Adrenal gland (tissue), 19 donors: ENCODE measurements at places on chromosomes 7 and 10.

GRCh38 chr7:44290252-44290620, 35.2 kb downstream of the CAMK2B start:
- peak; percentile 8 for DNase-seq

DNA sequence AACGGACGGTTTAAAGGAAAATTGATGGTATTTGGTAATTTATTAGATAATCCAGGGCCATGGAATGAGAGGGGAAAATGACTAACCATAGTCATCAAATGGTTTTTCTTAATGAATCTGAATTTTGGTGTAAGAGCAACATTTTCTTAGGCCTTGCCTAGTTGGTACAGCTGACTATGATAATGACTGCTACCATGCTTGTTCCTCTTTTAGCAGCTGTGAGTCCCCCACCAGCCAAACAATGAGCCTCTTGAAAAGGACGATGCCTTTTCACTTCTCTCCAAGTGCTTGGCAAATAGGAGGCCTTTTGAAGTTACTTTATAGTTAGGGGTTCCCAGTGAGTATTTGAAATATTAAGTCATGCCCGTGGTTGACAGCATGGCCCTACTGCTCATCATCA, 53.0 kb downstream of the TRUB1 start:
- no peak for DNase-seq

DNA sequence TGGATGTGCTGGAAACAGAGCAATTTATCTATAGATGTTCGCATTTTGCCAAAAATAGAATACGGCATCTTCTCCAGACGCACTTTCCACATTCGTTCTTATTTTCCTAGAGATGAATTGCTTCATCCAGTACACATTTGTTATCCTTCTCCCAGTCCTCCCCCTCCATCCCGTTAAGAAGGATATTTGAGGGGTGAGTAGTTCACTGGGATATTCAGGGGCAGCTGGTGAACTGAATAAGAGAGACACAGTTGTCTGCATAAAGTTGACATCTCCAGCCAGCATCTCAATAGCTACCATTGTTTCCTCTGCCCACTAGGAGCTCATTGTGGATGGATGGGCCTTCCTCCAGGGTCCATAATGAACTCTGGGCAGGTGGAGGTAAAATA, 456.8 kb upstream of the NRP1 start:
- no peak for DNase-seq

DNA sequence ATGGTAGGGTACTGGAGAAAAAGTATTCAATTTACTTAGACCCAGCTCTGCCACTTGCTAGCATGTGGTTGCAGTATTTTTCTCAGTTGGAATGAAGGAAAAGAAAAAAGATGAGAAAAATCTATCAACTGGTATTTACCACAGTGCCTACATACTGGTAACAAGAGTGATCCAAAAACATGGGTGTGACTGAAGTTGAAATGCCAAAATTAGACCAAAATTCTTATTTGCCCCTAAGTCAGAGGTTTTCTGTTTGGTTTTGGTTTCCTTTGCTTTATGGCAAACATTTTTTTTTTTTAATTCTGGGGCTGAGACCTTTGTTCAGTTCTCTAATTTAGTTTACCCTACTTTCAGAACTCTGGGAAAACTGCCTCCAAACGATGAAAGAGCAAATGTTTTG, 12.3 kb downstream of the HYCC1 start:
- no peak for DNase-seq

DNA sequence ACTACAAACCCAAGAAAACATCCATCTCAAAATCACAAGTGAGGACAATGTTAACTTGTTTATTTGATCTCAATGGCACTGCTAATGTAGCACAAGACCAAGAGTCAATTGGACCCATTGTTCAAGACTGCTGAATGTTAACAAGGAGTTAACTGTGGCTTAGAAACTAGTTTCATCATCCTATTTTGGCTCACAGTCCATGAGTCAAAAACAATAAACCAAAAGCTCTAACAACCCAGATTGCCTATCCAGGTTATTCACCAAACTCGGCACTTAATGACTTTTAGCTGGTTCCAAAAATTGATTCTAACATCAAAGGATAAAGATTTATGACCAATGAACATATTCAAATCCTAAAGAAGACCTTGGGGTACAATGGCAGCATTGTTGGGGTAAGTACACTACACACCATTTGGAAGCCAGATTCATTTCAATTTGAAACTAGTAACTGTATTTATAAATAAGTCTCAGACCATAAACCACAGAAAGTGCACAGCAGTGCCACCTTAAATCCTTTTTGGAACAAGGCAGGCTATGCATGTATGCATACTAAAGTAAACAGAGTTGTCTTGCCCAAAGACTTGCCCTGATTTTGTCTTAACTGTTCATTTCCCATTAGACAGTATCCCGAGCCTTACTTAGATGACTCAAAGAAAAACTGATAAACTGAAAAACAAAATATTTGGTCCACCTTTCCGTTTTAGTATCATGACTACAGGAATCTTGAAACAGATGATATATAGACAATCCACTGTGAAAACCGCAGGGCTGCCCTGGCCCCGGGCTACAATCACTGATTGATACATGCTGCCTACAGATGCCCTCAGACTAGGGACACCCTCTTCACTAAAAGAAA, 84.5 kb downstream of the SRPK2 start:
- no peak for DNase-seq

GRCh38 chr7:99740573-99741440, 5.8 kb upstream of the CYP3A7 start:
- DNase-seq: peak; percentile 25

DNA sequence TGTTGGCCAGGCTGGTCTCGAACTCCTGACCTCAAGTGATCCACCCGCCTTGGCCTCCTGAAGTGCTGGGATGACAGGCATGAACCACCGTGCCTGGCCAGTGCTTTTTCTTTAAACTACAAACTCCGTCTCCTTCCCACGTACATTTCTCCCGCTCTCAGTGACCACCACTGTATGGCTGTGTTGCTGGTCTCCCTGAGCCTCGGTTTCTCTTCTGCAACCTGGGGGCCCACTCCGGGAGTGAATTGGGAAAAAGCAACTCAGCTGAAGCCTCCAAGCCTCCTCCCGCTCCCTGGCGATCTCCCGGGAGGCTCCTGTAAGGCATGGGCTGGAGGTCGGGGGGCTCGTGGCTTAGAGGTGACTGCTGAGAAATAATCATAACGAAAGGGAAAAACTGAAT, 136.3 kb downstream of the ELFN1 start:
- no peak for DNase-seq

- no peak for DNase-seq
These were observed 196.6 kb upstream of the TMEM196 start for GRCh38 chr7:19969859-19970493.

DNA sequence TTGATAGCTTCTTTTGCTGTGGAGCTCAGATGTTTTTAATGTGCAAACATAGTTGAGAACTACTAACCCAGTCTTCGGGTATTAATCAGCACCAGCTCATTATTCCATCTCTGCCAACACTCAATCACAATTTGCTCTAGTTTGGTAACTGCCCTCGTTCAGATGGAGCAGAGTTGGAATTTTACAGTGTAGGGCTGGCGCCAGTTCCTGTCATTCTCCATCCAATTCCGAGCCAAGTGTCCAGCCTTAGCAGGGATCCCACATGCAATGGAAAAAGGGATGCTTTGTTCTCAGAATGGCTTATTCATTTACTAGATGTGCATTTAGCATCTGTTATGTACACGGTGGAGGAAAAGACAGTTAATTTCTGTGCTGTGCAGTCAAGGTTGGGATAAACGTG, 504.5 kb upstream of the GALNT17 start:
- DNase-seq: no peak

DNA sequence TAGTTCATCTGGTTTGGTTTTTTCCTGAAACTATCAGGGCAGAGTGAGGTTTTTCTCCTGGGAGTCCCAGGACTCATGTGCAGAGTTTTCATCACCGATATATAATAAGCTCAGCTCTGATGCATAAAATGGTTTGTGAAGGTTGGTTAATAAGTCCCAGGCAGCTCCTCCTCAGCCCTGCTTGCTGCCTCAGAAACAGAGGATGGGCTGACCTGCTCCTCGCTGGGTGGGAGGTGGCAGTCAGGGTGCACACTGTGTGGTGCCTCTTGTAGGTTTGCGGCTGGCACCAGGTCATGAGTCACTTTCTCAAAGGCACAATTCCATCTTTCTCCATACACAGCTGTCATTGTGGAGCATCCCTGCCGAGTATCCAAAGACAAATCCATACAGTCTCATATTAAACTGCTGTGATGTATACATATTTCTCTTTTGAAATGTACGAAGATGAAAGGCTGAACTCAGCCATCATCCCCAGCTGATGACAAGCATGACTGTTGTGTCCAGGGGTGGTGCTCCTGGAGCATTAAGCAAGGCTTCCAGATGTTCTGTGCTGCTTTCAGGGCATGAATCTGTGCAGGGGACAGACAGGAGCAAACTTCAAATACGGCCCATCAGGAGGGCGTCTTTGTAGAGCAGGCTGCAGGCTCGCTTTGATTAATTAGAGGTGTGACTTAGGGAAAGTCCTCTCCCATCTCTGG, 125.7 kb upstream of the NPS start:
- DNase-seq: no peak

DNA sequence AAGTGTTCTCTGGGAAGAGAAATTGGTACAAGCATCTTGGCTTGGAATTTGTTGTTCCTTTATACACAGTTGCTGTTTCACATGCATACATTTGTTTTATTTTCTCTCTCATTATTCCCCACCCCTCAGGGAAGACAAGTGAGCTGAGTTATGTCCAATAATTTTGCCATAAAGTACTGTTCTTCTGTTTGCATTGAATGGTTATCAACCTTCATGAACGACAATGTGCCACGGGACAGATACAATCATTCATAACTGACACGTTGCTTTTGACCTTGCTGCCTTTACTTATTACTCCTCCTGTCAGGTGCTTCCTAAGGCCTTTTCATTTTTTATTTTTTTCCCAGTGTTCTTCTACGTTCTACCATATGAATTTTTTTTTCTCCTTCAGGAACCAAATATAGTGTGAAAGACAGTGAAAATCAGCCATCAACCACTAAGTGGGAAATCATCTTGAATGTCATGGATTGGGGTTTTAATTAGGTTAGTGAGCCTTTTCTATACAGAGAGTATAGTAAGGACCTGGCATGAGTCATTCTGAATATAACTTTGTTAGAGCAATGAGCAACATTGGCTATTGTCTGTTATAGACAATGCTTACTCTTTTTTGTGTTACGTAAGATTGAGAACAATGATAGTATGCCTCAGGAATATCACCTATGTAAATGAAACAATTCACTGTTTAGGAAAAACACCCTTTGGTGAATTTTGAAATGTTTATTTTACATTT, 383.2 kb downstream of the MALRD1 start:
- DNase-seq: no peak

- DNase-seq: no peak
These were observed 7.1 kb downstream of the SHH start for GRCh38 chr7:155804897-155805825.

- DNase-seq: no peak
These were observed 367.7 kb downstream of the PHF14 start for GRCh38 chr7:11341285-11341944.

GRCh38 chr10:75926763-75927162, 495.3 kb downstream of the LRMDA start:
- peak; percentile 43 for DNase-seq

- no peak for DNase-seq
These were observed 6.8 kb upstream of the ASB15 start for GRCh38 chr7:123594813-123595241.

DNA sequence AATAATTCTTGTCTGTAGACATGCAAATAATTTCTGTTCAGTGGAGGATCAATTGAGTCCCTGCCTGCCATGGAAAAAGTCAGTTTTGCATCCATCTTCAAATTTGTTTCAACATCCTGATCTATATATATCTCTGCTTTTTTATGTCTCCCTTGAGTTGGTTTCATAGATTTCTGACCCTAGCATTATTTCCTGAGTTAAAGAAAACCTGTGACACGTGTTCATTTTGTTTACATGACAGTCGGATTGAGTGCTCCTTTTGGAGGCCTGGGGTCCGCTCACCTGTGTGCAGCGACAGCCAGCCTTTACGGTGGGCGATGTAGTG, 674 bp downstream of the MRPS24 start:
- DNase-seq: no peak

DNA sequence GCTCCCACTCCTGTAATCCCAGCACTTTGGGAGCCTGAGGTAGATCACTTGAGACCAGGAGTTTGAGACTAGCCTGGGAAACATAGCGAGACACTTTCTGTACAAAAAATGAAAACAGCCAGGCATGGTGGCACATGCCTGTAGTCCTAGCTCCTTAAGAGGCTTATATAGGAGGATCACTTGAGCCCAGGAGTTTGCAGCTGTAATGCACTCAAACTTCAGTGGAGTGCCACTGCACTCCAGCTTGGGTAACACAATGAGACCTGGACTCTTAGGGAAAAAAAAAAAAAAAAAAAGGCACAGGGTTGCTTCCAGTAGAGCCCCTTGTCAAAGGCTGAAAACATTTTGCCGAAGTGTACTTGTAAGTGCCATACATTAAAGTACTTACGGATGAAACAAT, 195.3 kb downstream of the PHTF2 start:
- DNase-seq: no peak

DNA sequence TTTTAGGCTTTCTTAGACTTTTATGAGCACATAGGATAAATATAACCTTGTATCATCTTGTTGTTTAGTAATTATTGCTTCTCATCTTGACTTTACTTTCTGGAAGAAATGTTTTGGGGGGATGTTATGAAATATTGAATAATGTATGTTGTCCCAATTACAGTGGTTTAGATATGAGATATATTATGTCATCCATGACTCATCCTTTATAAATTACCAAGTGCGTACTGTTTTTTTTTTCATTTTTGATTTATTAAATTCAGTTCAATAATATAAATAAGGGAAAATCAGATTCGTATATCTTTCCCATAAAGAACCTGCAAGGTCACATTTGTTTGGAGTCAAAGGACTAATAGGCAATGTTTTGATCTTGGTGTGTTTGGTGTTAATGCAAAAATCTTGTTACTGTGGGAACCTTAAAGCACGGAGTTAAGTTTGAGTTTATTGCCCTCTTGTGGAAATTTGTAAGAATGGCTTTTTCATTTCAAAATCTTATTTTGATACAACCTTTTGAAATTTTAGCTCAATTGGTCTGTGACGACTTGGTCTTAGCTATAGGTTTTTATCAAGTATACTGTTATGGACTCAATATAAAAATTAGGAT, 108.6 kb downstream of the SRI start:
- DNase-seq: no peak

GRCh38 chr10:60877777-60878120, 66.2 kb downstream of the RHOBTB1 start:
- DNase-seq: no peak
